Tracheal epithelial cell (primary cell): ENCODE measurements at places on chromosomes 2 and 18. TPM values are rescaled to one million over a fixed set of nuclear protein-coding genes. Genes with fewer than 3 reads are reported as not detected.

The ARL5A gene
- 68.2 and 98.9 TPM in 2 replicates for total RNA-seq

The DSC2 gene
- 65.4 and 69.6 TPM in 2 replicates for total RNA-seq

The SCN2A gene
- total RNA-seq: 0.21 and 0.24 TPM in 2 replicates

The VWC2L gene
- not detected in 2 replicates for total RNA-seq

The STK39 gene
- 9.4 and 19.2 TPM in 2 replicates for total RNA-seq

The MGAT4A gene
- total RNA-seq: 2.4 and 4.3 TPM in 2 replicates

The PROM2 gene
- 37.1 and 59.9 TPM in 2 replicates for total RNA-seq

The GULP1 gene
- total RNA-seq: 40.1 and 62.7 TPM in 2 replicates

The C2orf66 gene
- 0.24 and 0.43 TPM in 2 replicates for total RNA-seq

The ALLC gene
- total RNA-seq: not detected in 2 replicates

The CNGA3 gene
- not detected in 2 replicates for total RNA-seq

The GALNT13 gene
- total RNA-seq: 0.24 and 0.85 TPM in 2 replicates

The RSAD2 gene
- 0.21 and 2.2 TPM in 2 replicates for total RNA-seq

The AKAIN1 gene
- total RNA-seq: not detected in 2 replicates

The IHH gene
- total RNA-seq: not detected in 2 replicates

The VWA3B gene
- total RNA-seq: under 0.01 TPM in 1 of 2 replicates, not detected in the other

The ZAP70 gene
- total RNA-seq: not detected in 2 replicates

The AP1S3 gene
- 51.8 and 69.5 TPM in 2 replicates for total RNA-seq

The CASP10 gene
- total RNA-seq: 4.9 and 7.5 TPM in 2 replicates

The NPAS2 gene
- total RNA-seq: 10.1 and 31.8 TPM in 2 replicates

The APCDD1 gene
- total RNA-seq: under 0.01 TPM in 1 of 2 replicates, not detected in the other

The NDUFV2 gene
- total RNA-seq: 97.1 and 110 TPM in 2 replicates

The SCYGR4 gene
- total RNA-seq: not detected in 2 replicates

The TEKT4 gene
- not detected in 2 replicates for total RNA-seq

The MLPH gene
- 9.9 and 16.4 TPM in 2 replicates for total RNA-seq

The BOLL gene
- total RNA-seq: not detected in 2 replicates

The SPEG gene
- total RNA-seq: 1.5 and 4.8 TPM in 2 replicates

The STAMBP gene
- 41.9 and 43.7 TPM in 2 replicates for total RNA-seq

The RBFA gene
- total RNA-seq: 34.7 and 40.7 TPM in 2 replicates

The MAP3K19 gene
- under 0.01 TPM in 1 of 2 replicates, not detected in the other for total RNA-seq

The IL36B gene
- not detected in 2 replicates for total RNA-seq

The TMEM178A gene
- 0.43 TPM in 1 of 2 replicates, not detected in the other for total RNA-seq

The LINC00305 gene
- total RNA-seq: not detected in 2 replicates

The TRIM43 gene
- 0.48 TPM in 1 of 2 replicates, not detected in the other for total RNA-seq

The UPP2 gene
- not detected in 2 replicates for total RNA-seq

The FEV gene
- total RNA-seq: not detected in 2 replicates

The SPATA3 gene
- total RNA-seq: not detected in 2 replicates

The CD8B2 gene
- not detected in 2 replicates for total RNA-seq

The LHCGR gene
- not detected in 2 replicates for total RNA-seq

The ABCG5 gene
- total RNA-seq: not detected in 2 replicates

The TCF23 gene
- total RNA-seq: not detected in 2 replicates

The CNDP1 gene
- total RNA-seq: not detected in 2 replicates

The PARD3B gene
- 1.1 and 2.7 TPM in 2 replicates for total RNA-seq

The RAB11FIP5 gene
- 35.8 and 45.3 TPM in 2 replicates for total RNA-seq

The NT5C1B gene
- total RNA-seq: not detected in 2 replicates

The AGFG1 gene
- total RNA-seq: 66.1 and 98.8 TPM in 2 replicates

The C1GALT1C1L gene
- not detected in 2 replicates for total RNA-seq

The RAB10 gene
- 178 and 182 TPM in 2 replicates for total RNA-seq

The ERFE gene
- total RNA-seq: 2.3 and 6.7 TPM in 2 replicates

The SP140 gene
- total RNA-seq: 0.48 TPM in 1 of 2 replicates, not detected in the other

The C2orf80 gene
- total RNA-seq: not detected in 2 replicates

The CCDC74B gene
- 1.4 and 2.3 TPM in 2 replicates for total RNA-seq

The CHRND gene
- total RNA-seq: not detected in 2 replicates

The CLEC4F gene
- total RNA-seq: not detected in 2 replicates

The CD207 gene
- total RNA-seq: not detected in 2 replicates

The CXCR1 gene
- not detected in 2 replicates for total RNA-seq

The SLC19A3 gene
- total RNA-seq: 0.48 TPM in 1 of 2 replicates, not detected in the other

The FBXO36 gene
- 2.7 and 5.5 TPM in 2 replicates for total RNA-seq
